Large intestine (tissue), 12 donors: ENCODE measurements at places on chromosomes 12 and 14. TPM values are rescaled to one million over a fixed set of nuclear protein-coding genes. Genes with fewer than 3 reads are reported as not detected.
A peak's percentile ranks its signal among the peaks of the same experiment; 100 is the strongest.

- DNase-seq = no peak
Measured at GRCh38 chr14:105617201-105617777, 90.9 kb downstream of the TMEM121 start.

DNA sequence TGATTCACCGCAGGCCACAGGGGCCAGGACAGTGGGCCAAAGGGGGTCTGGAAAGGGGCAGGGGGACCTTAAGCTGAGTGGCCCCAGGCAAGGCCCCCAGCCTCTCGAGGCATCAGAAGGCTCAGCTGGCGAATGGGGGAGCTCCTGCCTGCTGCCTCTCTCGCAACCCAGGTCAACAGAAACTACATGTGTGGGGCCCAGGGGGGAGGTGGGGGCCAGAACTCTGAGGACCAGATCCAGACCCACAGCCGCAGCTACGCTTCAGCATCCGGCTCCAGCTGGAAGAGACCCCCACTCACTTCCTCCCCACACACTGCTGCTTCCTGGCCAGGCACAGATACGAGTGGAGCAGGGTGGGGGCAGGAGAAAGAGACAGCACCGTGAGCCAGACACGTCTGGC lies 46.5 kb downstream of the NCOR2 start:
- DNase-seq = no peak

DNA sequence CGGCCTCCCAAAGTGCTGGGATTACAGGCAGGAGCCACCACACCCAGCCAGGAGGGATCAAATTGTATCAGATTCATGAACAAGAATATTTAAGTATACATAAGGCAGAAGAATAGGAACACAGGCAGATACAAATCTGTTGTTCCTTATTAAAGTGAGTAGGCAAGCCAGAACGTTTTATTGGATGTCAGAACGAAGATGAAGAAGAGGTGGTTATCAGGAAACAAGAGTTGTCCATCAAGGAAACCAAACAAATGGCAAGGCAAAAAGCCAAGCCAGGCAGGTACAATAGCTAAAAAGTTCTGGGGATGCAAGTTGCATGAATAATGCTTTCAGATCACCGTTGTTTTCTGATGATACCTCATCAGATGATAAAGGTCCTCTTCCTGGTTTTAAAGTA lies 31.1 kb upstream of the BAZ1A start:
- DNase-seq = no peak

GRCh38 chr12:27779416-27779919 lies 565 bp upstream of the KLHL42 start:
- no peak for DNase-seq

DNA sequence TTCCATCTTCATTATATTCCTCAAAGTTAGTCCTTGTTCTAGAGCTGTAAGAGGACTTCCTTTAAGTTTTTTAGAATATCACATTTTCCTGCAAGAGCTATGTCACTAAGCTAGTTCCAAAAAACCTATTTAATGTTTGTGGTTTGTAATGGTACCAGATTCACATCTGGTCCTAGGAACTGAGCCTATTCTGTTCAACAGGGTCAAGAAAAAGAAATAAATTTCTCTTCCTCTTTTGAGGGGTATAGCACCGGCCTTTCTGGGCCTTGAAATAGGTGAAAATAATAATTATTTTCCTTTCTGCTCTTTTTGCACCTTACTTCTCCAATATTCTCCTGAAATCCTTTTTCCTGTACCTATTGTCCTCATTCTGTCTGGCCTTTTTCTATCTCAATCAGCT lies 3.6 kb upstream of the STXBP6 start:
- no peak for DNase-seq

DNA sequence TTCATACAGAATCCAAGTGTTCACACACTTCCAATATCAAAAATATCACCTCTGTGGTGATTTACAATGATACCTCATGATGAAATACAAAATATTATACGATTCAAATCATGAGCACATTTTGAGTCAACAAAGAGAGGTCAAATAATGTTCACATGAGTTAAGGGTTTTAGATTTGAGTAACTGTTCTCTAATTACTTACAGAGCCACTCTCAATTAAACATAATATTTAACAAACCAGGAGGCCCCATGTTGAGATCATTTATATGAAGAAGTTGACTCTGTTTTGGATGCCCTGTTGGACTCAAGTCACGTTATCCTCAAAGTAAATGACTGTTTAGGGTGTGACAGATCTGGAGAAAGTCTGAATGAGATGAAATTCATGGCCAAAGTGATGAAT lies 53.5 kb downstream of the NUAK1 start:
- DNase-seq = no peak

DNA sequence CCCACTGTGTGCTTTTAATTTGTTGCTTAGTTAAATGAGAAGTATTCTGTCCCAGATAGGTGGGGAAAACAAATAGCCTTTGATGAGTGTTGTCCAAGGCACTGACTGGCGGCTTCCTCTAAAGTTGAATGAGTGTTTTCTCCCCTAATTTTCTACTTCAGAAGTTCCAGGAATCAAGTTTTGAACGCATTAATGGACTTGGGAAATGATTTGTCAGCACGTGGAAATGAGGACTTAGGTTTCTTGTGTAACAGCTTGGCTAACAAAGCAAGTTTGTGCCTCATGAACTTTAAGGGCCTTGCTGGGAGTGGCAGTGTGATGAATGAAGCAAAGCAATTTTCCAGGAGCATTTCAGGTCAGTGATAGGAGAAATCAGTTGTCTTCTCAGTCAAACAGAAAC lies 56.9 kb downstream of the LIN52 start:
- DNase-seq = peak; percentile 82

DNA sequence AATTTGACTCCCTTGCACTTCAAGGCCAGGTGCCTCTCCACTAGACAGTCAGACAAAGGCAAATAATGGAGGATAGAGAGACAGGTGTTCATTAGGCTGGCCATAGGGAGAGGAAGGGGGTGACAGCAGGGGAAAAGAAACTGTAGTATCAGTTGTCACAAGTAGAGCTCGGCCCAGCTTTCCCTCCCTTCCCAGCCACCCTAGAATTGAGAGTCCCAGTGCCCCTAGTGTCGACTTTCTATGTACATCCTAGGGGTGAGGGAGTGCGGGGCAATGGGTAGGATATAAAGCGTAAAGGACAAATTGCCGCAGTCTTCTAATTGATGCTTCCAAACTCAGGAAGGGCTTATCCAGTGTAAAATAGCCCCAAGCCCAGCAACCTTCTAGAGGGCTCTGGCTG lies 39.0 kb downstream of the BAZ2A start:
- DNase-seq = no peak

DNA sequence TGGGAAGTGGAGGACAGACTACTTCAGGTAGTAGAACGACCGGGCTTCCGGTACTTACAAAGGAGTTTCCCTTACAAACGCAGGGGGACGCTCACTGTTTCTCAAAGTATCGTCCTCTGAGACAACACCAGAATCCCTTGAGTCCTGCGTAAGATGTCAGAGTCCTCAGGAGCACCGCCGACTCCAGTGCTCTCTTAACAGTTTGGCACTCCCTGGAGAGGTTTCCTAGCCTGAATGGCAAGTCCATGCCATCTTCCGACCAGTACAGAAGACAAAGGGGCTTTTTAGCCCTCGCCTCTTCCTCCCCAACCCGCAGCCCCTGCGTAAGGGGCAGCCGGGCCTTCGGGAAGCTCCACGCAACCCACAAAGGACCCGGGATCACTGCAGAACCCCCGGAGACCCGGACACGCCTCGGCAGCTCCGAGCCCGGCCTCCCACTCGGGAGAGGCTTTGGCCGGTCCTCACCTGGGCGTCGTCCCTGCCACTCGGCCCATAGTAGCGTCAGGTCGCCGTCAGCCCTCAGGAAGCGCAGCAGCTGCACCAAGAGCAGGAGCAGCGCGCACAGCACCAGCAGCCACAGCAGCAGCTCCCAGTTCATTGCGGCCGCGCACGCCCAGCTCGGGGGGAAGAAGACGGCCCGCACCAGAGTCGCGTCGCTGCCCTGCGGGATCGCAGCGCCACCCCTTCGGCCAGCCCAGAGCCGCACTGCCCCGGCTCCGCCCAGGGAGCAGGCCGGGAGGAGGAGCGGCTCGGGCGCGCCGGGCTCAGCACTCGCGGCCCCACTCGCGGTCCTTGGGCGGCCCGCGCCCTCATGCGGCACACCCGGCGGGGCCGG lies at the start of gene DHRS7:
Gene DHRS7, minus strand, starts transcription at position 687 of the 835 bp plus-strand sequence. Its CDS starts 89 bp downstream, at position 598.
- peak; percentile 73 for DNase-seq

DNA sequence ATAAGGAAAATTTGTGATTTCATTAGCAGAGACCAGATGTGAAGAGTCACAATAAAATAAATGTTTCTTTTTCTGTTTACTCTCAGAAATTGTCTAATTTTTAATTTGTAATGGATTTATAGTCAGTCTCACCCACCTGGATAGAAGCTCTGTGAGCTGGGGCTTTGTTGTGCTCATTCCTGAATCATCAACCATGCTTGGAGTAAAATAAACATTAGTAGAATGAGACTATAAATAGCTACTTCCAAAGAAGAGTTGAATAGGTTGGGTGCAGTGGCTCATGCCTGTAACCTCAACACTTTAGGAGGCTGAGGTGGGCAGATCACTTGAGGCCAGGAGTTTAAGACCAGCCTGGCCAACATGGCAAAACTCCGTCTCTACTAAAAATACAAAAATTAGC lies 185.3 kb upstream of the FBXO33 start:
- no peak for DNase-seq

- DNase-seq = no peak
Measured at GRCh38 chr14:100239211-100239839, 381 bp downstream of the YY1 start.

Gene PIWIL1
- 0.19 TPM for polyA plus RNA-seq

Gene ISCU
- polyA plus RNA-seq = 103 TPM

Gene IAPP
- 0.10 TPM for polyA plus RNA-seq
